ENCODE measurements at places on chromosomes 1 and 21. TPM values are rescaled to one million over a fixed set of nuclear protein-coding genes. Genes with fewer than 3 reads are reported as not detected.
A peak's percentile ranks its signal among the peaks of the same experiment; 100 is the strongest.

HAO2 gene
- polyA plus RNA-seq, result 80.5 TPM

GRCh38 chr1:113684153-113684541 lies 75.1 kb downstream of the PHTF1 start:
- no peak for DNase-seq

DNA sequence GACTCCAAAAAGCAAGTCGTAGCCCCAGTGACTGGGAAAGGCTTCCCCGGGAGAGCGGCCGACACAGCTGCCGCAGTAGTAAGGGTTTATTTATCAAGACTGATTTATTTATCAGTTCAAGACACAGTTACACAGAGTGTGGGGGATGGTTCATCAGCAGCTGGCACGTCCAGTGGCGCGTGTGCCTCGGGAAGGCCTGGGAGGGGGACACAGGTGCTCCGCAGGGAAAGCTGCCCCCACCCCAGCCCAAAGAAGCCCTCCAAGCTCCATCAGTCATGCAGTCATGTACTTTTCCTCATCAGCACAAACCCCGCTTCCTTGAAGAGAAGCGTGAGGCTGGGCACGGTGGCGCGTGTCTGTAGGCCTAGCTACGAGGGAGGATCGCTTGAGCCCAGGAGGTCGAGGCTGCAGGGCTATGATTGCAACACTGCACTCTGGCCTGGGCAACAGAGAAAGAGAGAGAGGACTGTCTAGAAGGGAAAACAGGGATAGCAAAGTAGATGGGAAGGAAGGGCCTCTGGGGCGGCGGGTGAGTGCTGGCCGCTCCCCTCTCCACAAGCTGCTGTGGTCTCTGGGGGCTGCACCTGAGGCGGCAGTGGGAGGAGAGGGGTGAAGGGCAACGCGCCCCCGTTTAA lies 53.2 kb downstream of the PRKCZ start:
- DNase-seq, result no peak

- no peak for DNase-seq
These were observed 209.0 kb downstream of the RHOU start for GRCh38 chr1:228944296-228944695.

- no peak for DNase-seq
These were observed 128.4 kb upstream of the MROH9 start for GRCh38 chr1:170806961-170807360.

FLG2 gene
- 0.40 TPM for polyA plus RNA-seq

GRCh38 chr1:52892424-52893215 lies 28.9 kb downstream of the ECHDC2 start:
- no peak for DNase-seq

DNA sequence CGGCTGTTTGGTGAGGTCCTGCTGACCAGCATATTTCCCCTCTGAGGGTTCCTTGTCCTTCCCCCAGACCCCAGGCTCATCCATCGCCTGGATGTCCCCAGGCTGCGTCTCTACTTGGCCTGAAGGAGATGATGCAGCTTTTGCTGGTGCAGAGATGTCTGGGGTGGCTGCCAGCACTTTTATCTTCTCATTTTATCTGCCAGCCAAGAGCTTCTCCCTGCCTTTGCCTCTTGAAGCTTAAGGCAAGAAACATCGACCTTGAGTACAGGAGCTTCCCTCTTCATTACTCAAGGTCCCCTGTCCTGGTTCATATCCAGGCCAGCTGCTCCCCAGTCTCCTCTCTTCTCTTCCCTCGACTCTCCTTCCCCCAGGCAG lies 9.2 kb upstream of the H6PD start:
- DNase-seq, result no peak

DNA sequence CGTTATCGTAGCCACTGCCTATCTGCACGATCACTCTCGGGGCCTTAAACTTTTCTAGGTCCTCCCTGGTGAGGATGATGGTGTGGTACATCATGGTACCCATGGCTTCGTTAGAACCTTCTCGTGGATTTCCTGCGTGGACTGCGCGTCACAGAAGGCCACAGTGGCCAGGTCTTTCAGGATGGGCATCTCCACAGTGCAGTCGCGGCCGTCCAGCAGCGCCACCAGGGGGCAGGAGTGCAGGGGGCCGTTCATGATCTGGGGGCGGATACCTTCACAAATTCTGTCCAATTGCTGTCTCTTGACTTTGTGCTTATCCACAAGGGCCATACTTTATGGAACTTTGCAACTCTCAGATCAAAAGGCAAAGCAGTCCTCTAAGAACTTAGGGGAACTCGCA lies 69.6 kb downstream of the WLS start:
- no peak for DNase-seq

EXTL1 gene
- polyA plus RNA-seq, result 1.8 TPM

DNA sequence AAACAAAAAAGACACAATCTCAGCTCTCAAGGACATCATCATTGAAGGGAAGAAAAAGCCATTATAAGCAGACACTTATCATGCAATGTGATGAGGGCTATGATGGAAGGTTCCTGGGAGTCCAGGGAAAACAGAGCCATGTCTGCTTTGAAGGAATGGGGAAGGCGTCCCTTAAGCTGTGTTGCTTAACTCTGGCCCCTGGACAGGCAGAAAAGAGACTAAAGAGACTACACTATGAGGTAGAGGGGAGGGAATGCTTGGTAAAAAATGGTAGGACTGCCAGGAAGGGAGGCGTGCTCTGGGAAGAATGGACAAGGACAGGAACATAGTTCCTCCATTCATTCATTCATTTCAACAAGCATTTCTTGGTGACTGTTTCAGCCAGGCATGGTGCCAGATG lies 21.2 kb downstream of the ASAP3 start:
- no peak for DNase-seq

TNFAIP8L2 gene
- 1.6 TPM for polyA plus RNA-seq

- DNase-seq, result no peak
These were observed 530.5 kb downstream of the PTBP2 start for GRCh38 chr1:97252076-97252475.

GRCh38 chr1:178938959-178939317 lies 68.1 kb upstream of the ANGPTL1 start:
- no peak for DNase-seq

DNA sequence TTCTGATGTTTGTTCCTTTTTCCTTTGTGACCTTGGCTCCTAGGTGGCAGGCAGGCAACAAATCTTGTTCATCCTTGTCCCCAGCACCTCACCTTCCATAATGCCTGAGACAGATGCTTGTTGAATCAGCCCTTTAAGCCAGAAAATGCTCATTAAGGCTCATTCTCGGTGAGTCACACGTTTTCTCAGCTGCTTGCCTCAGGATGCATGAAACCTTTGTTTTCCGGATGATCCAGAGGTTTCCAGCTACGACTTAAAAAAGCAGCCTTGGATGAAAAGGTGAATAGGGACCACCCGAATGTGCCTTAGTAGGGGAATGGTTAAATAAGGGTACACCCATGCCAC lies 4.6 kb upstream of the ATP13A2 start:
- DNase-seq, result no peak

- DNase-seq, result no peak
These were observed 119.2 kb upstream of the IPO9 start for GRCh38 chr1:201709564-201710295.

DNA sequence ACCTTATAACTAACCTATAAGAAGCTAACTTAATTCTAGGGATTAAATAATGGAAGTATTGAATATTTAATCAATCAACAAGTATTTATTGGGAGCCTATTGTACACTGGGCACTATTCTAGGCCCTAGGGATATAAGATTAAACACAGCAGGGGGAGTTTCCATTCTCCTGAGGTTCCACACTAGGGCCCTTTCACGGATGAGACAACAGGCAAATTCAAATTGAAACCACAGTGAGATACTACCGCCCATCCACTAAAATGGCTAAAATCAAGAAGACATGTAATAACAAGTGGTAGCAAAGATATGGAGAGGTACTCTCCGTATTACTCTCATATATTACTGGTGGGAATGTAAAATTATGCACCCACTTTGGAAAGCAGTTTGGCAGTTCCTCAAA lies 674.4 kb downstream of the KIF26B start:
- no peak for DNase-seq

DNA sequence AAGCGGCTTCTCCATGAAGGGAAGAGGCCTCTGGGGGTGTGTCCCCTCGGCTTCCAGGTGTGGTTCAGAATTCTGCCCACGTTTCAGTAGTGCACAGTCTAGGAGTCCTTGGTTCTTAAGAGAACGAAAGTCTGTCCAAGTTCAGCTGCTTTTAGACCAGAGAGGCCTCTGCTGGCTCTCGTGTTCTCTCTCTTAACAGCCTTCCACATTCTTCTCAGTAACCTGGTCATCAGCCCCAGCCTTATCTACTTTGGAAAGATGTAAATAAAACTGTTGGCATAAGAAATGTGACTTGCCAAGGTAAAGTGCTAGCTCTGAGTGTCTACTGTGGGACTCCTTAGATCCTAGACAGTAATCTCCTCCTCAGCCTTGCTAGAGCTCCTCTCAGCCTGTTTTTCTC lies 15.3 kb upstream of the STUM start:
- DNase-seq, result no peak

GRCh38 chr1:56745231-56745630 lies 74.0 kb downstream of the FYB2 start:
- DNase-seq, result no peak

DNA sequence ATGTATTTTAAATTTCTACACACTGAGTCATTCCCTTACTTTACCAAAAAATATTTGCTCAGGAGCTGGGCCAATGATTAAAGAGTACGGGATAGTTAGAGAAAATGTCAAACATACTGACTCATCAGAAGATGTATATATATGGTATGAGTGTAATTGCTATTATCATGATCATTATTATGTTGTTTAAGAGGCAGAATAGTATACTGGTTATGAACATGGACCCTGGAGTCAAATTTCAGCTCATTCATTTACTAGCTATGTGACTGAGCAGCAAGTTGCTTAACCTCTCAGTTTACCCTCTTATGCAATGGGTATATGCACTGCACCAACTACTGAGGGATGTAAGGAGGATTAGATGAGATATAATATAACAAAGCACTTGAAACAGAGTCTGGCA lies 41.2 kb upstream of the USH2A start:
- no peak for DNase-seq

DNA sequence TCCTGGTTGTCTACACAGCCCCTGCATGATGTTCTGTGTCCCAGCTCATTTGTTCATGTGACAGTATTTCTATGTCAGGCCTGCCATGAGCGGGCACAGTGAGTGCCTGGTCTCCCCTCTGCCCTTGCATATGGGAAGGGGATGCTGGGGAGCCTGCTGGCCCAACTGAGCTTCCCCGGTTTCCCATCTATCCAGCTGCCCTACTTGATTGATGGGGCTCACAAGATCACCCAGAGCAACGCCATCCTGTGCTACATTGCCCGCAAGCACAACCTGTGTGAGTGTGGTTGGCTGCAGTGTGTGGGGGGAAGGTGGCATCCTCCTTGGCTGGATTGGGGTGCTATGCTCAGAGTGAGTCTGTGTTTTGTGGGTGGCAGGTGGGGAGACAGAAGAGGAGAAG lies 1.5 kb downstream of the GSTM4 start:
- no peak for DNase-seq

GRCh38 chr1:240294566-240294965 lies 202.9 kb downstream of the FMN2 start:
- no peak for DNase-seq

GRCh38 chr1:222171005-222171404 lies 376.9 kb downstream of the HHIPL2 start:
- peak; percentile 10 for DNase-seq

LRRN2 gene
- polyA plus RNA-seq, result 11.5 TPM

- no peak for DNase-seq
These were observed 23.2 kb downstream of the SLC44A5 start for GRCh38 chr1:75587692-75588091.

DNA sequence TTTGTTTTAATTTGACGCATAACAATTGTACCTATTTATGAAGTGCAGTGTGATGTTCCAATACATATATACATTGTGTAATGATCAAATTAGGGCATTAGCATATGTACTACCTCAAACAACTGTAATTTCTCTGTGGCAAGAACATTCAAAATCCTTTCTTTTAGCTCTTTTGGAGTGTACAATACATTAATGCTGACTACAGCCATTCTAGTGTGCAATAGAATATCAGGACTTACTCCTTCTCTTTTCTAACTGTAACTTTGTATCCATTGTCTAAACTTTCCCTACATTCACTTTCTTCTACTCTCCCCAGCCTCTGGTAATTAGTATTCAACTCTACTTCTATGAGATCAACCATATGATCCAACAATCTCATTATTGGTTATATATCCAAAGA lies 1177.4 kb downstream of the KCNT2 start:
- DNase-seq, result no peak

ACTL8 gene
- not detected for polyA plus RNA-seq

DNA sequence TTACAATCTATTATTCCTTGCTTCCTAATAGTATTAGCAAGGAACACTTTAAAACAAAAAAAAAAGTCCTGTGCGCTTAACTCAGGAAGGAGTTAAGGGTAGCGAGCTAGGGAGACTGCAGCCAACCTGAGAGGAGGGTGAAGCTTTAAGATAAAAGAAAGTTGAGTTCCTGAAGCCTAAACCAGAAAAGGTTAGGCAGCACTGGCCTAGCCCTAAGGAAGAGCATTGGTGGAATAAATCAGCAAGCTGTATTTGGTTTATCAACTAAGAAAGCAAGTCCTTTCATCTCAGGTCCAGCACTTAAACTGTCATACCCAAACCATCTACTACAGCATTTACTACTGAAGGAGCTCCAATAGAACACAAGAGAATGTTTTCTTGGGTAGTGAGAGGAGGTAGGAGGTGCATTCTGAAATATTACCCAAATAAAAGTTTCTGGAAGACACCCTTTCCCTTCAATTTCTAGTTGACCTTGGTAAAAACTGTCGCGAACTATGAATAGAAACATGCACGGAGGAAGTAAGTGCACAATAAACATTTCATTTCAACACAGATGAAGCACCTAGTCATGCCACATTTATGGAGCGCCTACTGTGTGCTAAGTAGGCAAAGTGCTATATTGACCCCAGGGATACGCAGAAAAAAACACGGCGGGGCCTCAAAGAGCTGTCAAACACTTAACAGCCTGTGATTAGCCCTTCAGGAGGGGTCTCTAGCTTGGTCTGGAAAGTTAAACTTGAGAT lies 1.3 kb downstream of the GLRX2 start:
- no peak for DNase-seq

DNA sequence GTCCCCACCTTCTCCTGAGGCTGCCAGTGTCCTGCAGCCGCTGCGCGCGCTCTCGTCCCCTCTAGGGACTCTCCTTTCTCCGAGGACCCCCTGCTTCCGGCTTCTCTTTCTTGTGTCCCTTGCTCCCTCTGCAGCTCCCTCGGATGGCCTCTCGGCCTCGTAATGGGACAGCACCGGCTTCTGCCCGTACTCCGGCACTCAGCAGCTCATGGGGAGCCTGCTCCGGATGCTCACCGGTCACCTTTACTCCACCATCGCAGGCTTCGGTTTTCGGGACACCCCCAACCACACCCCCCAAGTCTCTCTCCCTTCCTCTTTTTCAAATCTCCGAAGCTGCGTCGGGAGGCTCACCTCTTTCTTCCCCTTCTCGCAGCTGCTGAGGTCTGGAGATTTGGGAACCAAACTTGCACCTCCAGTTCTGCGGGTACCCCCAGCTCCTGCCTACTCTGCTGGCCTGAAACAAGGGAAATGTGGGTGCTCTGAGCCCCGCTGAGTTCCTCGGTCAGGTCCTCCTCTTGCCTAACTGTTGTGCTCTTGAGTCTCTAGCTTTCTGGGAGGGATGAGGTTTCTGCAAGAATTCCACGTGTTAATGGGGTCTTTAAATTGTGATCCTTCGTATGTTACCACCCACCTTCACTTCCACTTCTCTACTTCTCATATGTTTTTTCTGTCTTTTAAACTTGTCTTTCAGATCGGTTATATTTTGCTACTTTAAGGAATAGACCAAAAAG lies 930 bp downstream of the CDC14A start:
- peak; percentile 53 for DNase-seq

SPTA1 gene
- 0.90 TPM for polyA plus RNA-seq

GRCh38 chr1:198220428-198220827 lies 63.6 kb downstream of the NEK7 start:
- no peak for DNase-seq
